ENCODE measurements at places on chromosomes 7 and 10.

- no peak for DNase-seq
Observed at GRCh38 chr7:11576310-11576709, 255.7 kb downstream of the THSD7A start.

DNA sequence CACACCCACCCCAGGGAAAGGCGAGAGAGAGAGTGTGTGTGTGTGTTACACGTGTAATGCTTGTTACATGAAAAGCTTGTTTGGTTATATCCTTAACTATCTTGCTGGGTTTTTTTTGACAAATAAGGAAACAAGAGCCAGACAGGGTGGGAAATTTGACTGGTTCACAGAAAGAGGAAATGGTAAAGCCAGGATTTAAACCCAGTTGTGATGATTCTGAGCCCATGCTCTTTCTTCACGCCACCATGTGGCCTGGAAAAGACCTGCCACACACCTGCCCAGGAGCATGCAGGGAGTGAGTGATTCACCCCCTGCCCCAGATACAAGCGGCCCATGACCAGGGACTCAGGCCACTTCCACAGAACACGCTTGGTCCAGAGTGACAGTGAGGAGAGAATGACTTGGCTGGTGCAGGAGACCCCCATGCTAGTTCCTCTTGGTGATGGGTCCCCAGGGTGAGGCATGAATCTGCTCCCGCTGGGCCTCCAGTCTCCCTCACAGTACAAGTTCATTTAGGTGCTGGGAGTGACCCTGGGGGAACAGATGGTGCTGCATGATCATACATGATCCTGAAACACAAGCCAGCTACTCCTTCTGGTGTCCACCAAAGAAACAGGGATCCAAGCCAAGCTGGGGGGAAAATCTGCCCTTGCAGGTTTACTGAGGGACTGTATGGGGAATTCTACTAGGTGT is 21.0 kb upstream of the EIF5AL1 start:
- no peak for DNase-seq

- no peak for DNase-seq
Observed at GRCh38 chr10:12243864-12244620, 48.1 kb downstream of the CDC123 start.

DNA sequence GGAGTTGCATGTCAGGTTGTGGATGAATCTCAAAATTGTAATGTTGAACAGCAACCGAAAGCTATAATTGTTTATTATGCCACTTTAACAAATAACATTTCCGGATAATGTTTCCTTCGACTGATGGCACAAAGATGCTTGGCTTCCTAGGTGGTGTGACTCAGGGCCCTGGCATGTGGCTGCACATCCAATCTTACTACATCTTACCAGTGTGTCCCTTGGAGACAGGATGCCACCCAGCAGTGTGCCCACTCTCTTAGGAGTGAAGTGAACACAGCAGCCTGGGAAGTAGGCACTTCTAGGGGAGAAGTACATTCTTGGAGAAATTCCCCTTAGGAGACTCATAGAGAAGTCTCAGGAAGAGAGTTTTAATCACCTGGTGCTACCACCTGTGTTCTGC is 33.0 kb upstream of the GPR26 start:
- no peak for DNase-seq

DNA sequence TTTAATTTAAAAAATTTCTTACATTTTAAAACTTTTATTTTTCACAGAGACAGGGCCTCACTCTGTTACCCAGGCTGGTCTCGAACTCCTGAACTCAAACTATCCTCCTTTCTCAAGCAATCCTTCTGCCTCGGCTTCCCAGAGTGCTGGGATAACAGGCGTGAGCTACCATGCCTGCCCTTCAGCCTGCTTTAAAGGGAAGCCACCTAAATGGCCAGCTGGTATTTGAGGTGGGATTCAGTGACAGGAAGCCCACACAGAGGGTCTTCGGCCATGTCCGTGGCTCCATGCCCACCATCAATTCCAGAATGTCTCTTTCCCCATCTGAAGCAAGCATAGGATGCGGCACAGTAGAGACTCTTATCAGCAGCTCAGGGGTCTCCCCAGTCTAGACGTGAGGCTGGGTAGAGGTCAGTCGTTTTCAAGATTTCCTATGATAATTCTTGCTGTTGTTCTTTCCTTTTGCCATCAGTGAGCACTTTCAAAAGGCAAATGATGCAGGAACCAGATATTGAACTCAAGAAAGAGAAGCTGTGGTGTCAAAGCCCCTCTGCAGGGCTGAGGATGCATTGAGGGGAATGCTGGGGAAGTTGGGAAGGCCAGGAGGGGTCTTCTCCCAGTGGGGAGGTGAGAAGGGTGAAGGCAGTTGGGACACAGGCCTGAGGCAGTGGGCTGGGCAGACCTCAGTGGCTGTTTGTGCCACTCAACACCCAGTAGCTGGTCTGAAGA is 291.5 kb upstream of the IGFBP3 start:
- no peak for DNase-seq

- no peak for DNase-seq
Observed at GRCh38 chr7:33044401-33044718, 18.2 kb downstream of the NT5C3A start.

DNA sequence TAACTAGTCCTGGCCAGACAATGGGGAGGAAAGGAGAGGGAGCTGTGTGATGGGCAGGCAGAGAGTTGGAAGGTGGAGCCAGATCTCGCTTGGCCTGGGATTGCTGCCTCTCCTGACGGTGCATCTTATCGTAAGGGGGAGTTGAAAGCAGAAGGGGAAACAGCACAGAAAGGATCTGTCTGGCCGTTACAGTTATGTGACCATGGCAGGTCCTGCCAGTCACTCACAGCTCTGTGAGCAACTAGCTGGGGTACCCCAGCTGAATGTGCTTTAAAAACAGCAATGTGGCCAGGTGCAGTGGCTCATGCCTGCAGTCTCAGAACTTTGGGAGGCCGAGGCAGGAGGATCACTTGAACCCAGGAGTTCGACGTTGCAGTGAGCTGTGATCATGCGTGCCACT is 8.1 kb downstream of the BLVRA start:
- DNase-seq: no peak

DNA sequence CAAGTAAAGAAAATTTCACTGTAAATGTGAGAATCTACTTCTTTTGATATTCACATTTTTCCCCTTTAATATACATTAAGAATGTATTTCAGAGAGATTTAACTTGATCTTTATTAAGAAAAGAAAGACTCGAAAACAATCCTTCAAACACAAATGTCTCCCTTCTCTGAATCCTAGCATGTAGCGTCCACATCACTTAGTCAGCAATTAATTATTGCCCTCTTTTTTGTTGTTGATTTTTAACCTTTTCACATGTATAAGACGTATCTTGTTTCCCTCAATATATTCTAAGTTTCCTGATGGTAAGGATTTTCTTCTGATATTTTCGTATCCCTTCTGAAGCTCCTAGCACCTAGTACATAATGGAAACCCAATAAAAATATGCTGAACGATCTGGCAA is 6.6 kb downstream of the PDE1C start:
- no peak for DNase-seq

GRCh38 chr10:132977076-132977475 is 34.7 kb upstream of the CFAP46 start:
- DNase-seq: no peak

DNA sequence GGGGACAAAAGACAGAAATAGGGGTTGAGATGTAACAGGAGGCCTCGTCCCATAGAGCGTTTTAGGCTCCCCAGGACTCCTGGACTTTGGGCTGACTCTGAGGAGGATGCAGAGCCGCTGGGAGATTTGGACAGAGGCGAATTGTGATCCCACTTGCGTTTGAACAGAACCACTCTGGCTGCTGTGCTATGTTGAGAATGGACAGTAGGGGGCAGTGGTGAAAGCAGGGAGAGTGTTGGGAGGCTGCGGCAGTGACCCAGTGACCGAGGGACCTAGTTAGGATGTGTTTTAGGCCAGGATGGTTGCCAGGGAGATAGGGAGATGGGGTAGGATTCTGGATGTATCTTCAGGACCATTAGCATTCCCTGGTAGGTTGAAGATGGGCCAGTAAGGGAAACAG is 271.6 kb downstream of the CCDC3 start:
- no peak for DNase-seq

Measured in RWPE2 (cell line).